ENCODE measurements at places on chromosomes 7 and 10. TPM values are rescaled to one million over a fixed set of nuclear protein-coding genes. Genes with fewer than 3 reads are reported as not detected.

The WASHC2C gene
- total RNA-seq, result 34.2 TPM

DNA sequence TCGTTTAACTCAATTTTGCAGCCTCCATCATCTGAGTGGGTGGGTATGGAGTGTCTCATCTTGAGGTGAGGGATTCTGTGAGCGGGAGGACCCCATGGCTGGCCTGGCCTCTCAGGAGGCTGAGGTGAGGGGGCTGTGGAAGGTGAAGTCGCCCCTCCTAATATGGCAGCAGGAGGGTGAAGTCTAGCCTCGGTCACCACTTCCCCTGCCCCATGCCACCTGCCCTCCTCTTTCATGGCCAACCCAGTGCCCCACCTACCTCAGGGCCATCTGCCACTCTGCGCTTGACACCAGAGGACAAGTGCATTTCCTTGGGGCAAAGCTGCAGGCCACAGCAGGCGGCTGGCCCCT lies 8.7 kb downstream of the RASGEF1A start:
- H3K4me1 ChIP-seq, result no peaks in the 10 kb centered on the region
- H3K4me3 ChIP-seq, result no peak overlapping the region
- no peak overlapping the region for H3K27ac ChIP-seq
- DNase-seq, result no peak
- no peaks in the 10 kb centered on the region for H3K27me3 ChIP-seq
- no peaks in the 10 kb centered on the region for H3K36me3 ChIP-seq

GRCh38 chr10:79239275-79239779 lies 107.9 kb upstream of the PPIF start:
- H3K36me3 ChIP-seq, result no peaks in the 10 kb centered on the region
- peak; percentile 42 for DNase-seq
- no peak overlapping the region for H3K4me3 ChIP-seq
- peaks cover 28% of the 10 kb centered on the region for H3K4me1 ChIP-seq

DNA sequence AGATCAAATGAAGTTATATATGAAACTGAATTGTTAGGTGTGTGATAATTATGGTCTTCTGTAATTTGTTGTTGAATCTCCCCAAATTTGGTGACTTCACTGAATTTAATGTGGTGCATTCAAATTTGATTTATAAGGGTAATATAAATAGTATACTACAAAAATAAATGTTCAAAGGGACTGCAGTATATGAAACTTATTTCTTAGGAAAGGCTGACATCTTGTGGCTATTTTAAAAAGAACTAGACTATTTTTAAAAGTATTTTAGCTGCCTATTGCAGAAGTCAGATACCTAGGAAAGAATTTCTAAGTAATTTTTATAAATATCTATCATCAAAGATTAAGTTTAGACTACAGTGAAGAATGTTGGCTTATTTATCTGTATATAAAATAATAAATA lies 36.6 kb downstream of the ATRNL1 start:
- H3K27ac ChIP-seq, result no peak overlapping the region
- H3K27me3 ChIP-seq, result peaks cover 9% of the 10 kb centered on the region
- H3K4me1 ChIP-seq, result no peaks in the 10 kb centered on the region
- no peaks in the 10 kb centered on the region for H3K36me3 ChIP-seq

The HYAL4 gene
- total RNA-seq, result 1.8 TPM

DNA sequence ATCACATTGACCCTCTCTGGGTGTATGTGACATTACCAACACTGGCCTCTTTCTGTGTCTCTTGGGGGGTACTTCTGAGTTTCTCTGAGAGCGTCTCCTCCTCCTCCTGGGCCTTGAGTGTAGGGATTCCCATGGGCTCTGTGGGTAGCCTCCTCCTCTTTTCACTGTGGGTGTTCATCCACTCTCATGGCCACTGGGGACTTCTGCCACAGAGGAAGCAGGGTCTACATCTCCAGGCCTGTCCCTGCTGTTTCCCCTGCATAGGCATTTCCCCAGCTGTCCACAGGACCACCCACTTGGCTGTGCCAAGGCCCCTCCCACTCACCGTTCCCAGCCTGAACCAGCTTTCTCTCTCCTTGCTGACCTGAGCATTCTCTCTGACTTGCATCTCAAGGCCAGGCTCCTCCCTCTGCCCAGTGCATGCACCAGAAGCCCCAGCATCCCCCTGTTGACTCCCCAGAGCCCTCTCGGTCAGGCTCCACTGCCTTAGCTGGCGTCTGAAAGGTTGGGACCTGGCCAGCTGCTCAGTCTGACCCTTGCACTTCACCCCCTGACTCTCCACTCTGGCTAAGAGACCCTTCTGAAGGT lies 487.6 kb downstream of the GLRX3 start:
- no peak for DNase-seq
- peaks cover 1% of the 10 kb centered on the region for H3K36me3 ChIP-seq
- H3K27ac ChIP-seq, result no peak overlapping the region
- H3K4me3 ChIP-seq, result no peak overlapping the region

The OR2A5 gene
- total RNA-seq, result not detected

The OR2A42 gene
- not detected for total RNA-seq

DNA sequence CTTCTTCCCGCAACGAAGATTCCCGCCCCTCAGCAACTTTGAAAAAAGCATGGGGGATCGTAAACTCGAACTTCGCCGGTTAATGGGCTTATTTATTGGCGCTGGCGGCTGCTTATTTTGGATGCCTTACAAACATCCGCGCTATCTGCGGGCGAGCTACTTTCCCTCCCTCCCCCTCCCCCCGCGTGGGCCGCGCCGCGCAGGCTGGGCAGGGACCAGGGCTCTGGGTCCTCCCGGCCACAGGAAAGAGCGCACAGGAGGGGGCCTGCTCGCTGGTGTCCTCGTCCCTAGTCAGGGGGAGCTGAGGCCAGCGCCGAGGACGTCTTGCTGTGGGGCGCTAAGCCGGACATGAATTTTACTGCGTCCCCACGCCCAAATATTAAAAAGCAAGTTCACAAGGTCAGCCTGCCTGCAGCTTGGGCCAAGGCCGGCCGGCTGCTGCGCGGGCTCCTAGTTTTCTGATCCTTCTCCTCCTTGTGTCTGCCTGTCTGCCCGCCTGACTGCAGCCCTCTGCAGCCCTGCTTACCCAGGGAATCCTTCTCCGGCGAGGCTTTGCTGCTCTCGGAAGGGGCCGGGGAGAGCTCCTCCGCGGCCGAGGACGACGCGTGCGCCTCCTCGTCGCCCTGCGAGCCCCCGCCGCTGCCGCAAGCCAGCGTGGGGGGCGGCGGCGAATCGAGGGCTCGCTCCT lies 1.2 kb downstream of the HOXA10 start:
- DNase-seq, result no peak
- H3K4me3 ChIP-seq, result peak overlapping the region; percentile 48
- H3K27ac ChIP-seq, result no peak overlapping the region
- peaks cover 66% of the 10 kb centered on the region for H3K27me3 ChIP-seq
- peaks cover 3% of the 10 kb centered on the region for H3K36me3 ChIP-seq

The ZNF467 gene
- 0.37 TPM for total RNA-seq

GRCh38 chr10:13099144-13099665 lies 758 bp upstream of the OPTN start:
- H3K4me3 ChIP-seq, result peak overlapping the region; percentile 94
- peaks cover 39% of the 10 kb centered on the region for H3K4me1 ChIP-seq
- no peaks in the 10 kb centered on the region for H3K27me3 ChIP-seq
- H3K27ac ChIP-seq, result peak overlapping the region; percentile 83
- no peaks in the 10 kb centered on the region for H3K36me3 ChIP-seq

The RAB19 gene
- 13.7 TPM for total RNA-seq

- H3K4me1 ChIP-seq, result no peaks in the 10 kb centered on the region
- H3K36me3 ChIP-seq, result no peaks in the 10 kb centered on the region
- peaks cover 18% of the 10 kb centered on the region for H3K27me3 ChIP-seq
- no peak overlapping the region for H3K27ac ChIP-seq
- H3K4me3 ChIP-seq, result no peak overlapping the region
These were observed 14.9 kb upstream of the LGI1 start for GRCh38 chr10:93742633-93743349.

The AGR2 gene
- not detected for total RNA-seq

- no peak overlapping the region for H3K27ac ChIP-seq
- no peaks in the 10 kb centered on the region for H3K27me3 ChIP-seq
- H3K4me1 ChIP-seq, result peaks cover 40% of the 10 kb centered on the region
- peaks cover 4% of the 10 kb centered on the region for H3K36me3 ChIP-seq
These were observed 19.6 kb downstream of the NFE2L3 start for GRCh38 chr7:26171601-26172000.

GRCh38 chr7:48384180-48384752 lies 213.0 kb downstream of the ABCA13 start:
- no peak overlapping the region for H3K27ac ChIP-seq
- peaks cover 7% of the 10 kb centered on the region for H3K27me3 ChIP-seq
- no peaks in the 10 kb centered on the region for H3K36me3 ChIP-seq

The SRRM3 gene
- total RNA-seq, result 0.12 TPM

The PRSS37 gene
- not detected for total RNA-seq

Data from activated T-cell treated with anti-CD3 and anti-CD28 coated beads, Interleukin-2, amount 50 U/mL, for 72 hours (primary cell).